Endothelial cell of coronary artery (primary cell): ENCODE measurements at places on chromosomes 4 and X. TPM values are rescaled to one million over a fixed set of nuclear protein-coding genes. Genes with fewer than 3 reads are reported as not detected.

Gene MAGEA12
- total RNA-seq: not detected in 2 replicates

Gene FAM53A
- total RNA-seq: 1.3 and 1.4 TPM in 2 replicates

Gene OCRL
- total RNA-seq: 13.2 and 17.2 TPM in 2 replicates

Gene OPN1LW
- not detected in 2 replicates for total RNA-seq

Gene GASK1B
- 54.5 and 99.3 TPM in 2 replicates for total RNA-seq

Gene PCDH19
- 0.47 and 1.2 TPM in 2 replicates for total RNA-seq
